Putamen (tissue), 1 donor: ENCODE measurements at places on chromosomes 12 and 14.

DNA sequence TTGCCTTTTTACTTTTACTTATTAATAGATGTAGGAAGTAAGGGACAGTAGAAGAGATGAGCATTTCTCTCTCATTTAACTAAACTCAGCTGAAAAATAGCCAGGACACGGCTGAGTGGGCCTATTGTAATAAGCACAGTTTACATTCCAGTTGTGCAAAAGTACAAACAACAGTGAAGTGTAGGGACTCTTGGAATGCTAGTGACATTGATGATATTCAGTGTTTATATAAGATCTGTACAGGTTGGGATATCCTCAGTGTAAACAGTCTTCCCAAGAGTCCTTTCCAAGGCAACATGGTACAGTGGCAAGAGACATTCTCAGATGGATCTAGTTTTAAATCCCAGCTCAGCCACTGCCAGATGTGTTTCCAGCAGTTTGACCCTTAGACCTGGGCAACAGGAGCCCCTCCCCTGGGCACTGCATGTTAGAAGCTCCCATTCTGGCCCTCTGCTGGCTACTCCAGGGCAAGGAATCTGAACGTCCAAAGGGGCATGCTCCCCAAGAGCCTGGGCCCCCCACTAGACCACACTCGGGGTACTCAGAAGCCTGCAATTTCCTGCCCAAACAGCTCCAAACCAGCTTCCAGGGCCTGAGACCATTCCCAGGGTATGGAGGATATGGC, 55.3 kb downstream of the STAB2 start:
- no peak for DNase-seq

DNA sequence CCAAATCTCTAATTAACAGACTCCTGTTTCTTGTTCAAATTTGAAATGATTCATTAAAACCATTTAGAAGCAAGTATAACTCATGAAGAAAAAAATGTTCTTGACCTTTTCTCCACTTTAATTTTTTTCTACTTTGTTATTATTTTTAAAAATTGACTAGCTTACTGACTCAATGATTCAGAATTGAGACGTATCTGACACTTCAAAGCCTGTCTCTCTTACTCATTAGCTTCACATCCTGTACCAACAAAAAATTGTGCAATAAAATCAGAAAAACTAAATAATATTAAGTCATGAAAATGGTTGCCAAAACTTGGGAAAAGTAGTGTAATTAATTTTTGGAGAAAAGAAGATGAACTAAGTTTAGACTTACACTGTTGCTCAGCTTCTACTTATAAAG, 331.2 kb downstream of the SLC16A7 start:
- DNase-seq: no peak

DNA sequence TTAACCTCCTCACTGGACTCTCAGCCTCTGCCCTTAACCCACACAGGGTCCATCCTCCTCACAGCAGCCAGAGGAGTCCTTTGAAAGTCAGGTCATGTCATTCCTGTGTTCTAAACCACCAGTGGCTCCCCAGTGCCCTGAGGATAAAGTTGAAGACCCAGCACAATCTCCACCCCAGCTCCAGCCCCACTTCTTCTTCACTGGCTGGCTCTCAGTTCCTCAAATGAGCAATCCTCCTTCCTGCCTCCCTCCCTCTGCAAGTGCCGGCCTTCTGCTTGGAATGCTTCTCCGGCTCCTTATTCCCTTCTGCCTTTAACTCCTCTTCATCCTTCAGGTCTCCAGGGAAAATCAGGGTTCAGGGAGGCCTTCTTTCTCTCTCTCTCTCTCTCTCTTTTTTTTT, 32.0 kb upstream of the SPPL3 start:
- no peak for DNase-seq

DNA sequence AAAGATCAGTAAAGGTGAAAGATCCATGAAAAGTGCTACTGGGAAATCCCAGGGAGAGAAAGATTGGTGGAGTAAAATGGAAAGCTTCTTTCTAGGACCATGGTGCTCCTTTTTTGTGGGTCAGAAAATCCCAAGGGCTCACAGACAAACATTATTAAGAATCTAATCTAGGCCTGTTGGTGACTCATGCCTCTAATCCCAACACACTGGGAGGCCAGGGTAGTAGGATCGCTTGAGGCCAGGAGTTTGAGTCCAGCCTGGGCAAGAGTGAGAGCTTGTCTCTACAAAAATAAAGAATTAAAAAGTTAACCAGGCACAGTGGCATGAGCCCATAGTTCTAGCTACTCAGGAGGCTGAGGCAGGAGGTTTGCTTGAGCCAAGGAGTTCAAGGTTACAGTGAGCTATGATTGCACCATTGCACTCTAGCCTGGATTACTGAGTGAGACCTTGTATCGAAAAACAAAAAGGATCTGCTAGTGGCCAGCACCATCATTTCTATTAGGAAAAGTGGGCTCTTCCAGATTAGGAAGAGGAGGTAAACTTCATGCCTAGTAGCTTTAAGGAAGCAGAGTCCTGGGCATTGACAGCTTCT, 43.0 kb downstream of the TXNRD1 start:
- DNase-seq: no peak

GRCh38 chr12:113684908-113685782, 213.5 kb upstream of the LHX5 start:
- peak; percentile 8 for DNase-seq
